ENCODE measurements at places on chromosomes 3 and 15.

- no peak for DNase-seq
These were observed 49.0 kb upstream of the EPHB3 start for GRCh38 chr3:184512621-184513020.

- DNase-seq: no peak
These were observed 33.9 kb downstream of the FEM1B start for GRCh38 chr15:68311464-68311835.

GRCh38 chr15:79593119-79593869, 161.2 kb downstream of the MINAR1 start:
- no peak for DNase-seq

DNA sequence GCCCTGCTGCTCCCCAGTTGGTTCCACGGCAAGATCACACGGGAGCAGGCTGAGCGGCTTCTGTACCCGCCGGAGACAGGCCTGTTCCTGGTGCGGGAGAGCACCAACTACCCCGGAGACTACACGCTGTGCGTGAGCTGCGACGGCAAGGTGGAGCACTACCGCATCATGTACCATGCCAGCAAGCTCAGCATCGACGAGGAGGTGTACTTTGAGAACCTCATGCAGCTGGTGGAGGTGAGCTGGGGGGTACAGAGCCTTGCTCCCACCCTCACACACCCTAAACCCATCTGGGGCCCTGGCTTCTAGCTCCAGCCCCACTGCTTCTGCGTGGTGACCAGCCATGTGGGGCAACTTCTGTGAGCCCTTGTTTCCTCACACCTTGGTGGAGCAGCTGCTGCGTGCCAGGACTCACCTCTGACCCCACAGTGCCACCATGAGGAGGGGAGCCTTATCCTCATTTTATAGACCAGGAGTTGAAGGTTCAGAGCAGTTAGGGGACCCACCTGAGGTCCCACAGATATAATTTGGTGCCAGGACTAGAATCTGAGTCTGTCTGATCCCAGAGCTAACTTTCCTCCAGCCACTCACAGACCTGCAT, 13.3 kb upstream of the LMAN1L start:
- no peak for DNase-seq

DNA sequence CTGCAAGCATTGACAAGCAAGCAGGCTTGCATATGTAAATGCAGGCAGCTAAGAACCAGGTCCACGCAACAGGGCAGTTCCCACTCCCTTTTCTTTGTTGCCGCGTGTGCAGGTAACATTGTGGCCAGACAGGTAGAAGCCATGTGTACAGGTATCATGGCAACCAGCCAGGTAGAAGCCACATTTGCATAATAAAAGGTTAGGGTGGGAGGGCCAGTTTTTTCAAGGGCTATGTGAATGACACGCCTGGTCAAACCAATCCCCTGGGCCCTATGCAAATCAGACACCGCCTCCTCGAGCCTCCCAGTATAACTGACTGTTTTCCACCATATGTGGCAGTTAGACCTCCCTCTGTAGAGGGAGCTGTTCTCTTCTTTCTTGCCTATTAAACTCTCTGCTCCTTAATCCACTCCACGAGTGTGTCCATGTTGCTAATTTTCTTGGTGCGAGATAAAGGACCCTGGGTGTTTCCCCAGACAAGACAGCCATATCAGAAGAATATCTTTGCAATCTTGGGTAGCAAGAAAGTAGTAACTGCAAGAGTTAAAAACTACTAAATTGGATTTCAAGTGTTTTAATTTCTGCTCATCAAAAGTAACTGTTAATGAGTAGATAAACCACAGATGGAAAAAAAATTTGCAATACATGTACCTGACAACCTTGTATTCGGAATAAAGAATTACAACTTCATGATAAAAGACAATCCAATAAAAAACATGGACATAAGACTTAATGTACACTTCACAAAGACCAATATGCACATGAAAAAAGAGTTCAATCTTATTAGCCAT, 21.8 kb downstream of the PCOLCE2 start:
- DNase-seq: no peak

GRCh38 chr3:46386205-46386604, 15.5 kb downstream of the CCR5 start:
- no peak for DNase-seq

DNA sequence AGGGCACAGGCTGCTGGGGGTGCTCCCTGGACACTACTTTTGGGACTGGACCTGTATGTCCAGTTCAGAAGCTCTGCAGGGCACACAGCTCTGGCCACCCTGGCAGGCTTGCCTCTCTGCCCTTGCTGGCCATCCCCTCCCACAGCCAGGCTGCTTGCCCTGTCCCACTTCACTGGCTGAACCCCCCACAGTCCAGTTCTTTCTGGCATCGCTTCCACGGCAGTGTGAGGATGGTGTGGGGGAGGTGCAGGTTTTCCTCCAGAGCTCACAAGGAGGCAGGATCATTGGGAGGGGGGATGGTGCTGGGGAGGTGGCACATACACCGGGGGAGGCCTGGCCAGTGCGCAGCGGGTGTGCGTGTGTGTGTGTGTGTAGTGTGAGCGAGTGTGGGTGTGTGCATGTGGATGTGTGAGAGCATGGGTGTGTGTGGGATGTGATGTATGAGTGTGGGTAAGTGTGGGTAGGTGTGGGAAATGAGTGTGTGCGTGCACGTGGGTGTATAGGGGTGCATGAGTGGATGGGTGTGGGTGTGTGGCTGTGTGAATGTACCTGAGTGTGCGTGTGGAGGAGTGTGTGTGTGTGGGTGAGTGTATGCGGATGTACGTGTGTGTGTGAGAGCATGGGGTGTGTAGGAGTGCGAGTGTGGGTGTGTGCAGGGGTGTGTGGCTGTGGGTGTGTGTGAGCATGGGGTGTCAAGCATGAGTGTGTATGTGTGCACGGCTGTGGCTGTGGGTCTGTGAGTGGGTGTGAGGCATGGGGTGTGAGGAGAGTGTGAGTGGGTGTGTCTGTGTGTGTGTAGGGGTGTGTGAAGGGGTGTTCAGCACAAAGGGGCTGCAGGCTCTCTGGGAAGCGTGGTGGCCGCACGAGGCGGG, 155.2 kb downstream of the NSMCE3 start:
- DNase-seq: no peak

DNA sequence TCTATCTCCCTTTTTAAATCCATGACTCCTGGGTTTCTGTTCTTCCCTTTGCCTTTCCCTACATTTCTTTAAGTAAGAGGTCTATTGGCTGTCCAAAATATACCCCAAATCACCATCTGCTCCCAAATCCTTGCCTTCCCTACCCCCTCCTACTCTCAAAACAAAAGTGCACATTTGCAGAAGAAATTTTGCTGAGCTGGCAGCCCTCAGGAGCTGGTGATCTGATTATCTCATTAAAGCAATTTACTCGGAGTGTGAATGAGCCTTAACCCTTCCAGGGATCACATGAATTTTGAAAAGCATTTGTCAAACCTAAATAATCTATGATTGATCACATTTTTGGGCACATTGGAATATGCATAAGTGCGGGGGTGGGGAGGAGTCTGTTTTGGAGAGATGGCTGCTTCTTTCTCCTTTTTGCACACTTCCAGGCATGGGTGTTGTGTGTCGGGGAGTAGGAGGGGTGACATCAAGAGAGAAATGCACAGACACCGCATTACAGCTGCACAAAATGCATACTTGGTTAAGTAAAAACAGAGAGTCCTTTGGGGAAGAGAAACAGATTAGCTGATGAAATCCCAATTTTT, 892.6 kb downstream of the TUSC7 start:
- no peak for DNase-seq

- DNase-seq: no peak
These were observed 50.4 kb downstream of the MCF2L2 start for GRCh38 chr3:183378008-183378407.

GRCh38 chr3:123499322-123499721, 50.4 kb upstream of the ADCY5 start:
- no peak for DNase-seq

DNA sequence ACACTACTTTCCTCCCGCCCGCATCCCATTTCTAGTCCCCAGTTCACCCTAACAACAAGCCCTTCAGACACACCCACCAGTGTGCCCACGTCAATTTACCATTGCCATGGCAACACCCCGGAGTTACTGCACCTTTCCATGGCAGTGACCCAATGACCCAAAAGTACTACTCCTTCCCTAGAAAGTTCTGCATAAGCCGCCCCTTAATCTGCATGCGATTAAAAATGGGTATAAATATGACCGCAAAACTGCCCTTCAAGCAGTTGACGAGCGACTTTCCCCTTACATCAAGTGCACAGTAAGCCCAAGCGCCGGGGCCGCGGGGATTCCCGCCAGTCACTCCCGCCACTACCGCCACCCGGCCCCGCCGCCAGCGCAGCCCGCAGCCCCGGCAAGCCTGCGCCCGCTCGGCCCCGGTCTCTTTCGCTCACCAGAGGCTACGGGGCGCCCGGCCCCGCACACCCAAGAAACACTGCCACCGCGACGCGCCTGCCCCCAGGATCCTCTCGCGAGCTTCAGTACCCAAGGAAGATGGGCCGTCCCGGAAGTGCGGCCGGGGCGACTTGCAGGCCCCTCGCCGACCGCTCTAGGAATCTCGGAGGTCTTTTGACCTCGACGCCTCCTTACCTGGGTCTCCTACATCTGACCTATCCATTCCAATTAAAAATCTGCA, 27.2 kb upstream of the ZNF502 start:
- no peak for DNase-seq

DNA sequence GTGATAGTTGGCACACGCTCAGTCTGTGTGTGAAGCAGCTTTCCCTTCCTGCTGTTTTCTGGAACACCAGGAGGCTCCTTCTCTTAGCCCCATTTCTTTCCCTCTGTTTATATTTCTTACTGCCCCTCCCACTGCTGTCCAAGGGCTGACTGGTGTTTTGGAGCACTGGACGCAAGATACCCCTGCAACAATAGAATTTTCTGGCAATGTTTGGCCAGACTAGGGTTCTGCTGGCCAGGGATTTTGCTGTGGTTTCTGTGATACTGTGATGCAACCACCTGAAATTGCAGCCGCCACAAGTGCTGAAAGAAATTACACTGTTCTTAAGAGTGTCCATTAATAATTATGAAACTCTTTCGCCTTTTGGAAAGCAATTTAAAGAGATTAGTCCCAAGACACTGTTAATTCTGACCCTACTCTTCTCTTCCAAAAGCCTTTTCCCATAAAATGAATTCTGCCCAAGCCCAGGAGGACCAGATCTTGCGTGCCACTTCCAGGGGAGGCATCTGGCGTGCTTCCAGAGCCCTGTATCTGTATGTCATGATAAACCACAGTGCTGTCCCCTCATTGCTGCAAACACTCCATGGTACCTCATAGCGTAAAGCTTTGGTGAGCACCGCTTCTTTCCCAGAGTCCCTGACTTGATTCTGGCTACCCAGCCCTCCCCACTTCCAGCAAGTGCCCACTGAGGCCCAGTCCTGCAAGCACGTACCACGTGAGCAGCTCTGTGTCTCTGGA, 159.4 kb upstream of the CHRM5 start:
- no peak for DNase-seq

GRCh38 chr15:101500865-101501551, 11.5 kb upstream of the PCSK6 start:
- DNase-seq: no peak

- no peak for DNase-seq
These were observed 75.7 kb downstream of the GMPS start for GRCh38 chr3:155946178-155946577.

GRCh38 chr3:147299656-147300055, 106.7 kb downstream of the ZIC4 start:
- DNase-seq: no peak

DNA sequence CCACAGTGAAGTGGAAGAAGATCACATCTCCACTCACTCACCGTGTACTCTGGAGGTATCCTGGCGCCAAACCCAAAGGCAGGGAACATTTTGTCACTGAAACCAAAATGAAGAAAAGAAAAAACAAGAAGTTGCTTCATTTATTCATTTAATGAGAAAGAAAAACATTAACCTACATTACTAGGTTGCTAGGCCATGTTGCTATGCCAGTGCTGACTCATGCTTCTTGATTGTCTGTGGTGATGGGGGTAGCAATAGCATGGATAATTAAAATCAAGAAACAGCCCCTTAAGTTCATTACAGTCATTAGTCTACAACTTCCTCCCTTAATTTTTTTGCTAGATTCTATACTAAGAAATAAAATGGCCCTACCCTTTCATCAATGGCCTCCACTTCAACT, 52.7 kb upstream of the MRPL3 start:
- no peak for DNase-seq

- DNase-seq: no peak
These were observed 84.9 kb downstream of the HMG20A start for GRCh38 chr15:77505556-77505955.

GRCh38 chr3:177777699-177778098, 580.4 kb upstream of the TBL1XR1 start:
- DNase-seq: no peak

DNA sequence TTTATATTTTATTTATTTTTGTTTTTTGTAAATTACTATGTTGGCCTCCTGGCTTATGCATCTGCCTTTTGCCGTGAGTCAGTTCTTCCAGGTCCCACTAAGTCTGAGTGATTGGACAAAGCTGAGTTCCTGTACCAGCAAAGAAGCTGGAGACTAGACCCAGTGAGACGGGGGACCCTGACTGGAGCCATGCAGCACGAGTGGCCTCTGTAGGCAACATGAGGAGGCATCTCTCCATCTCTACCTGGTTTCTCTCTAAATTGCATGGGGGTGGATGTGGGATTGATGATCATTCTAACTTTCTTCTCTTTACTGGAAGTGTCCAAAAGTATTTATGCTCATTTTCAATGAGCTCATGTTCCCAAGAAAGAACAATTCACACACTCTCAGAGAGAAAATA, 155.3 kb upstream of the MRPL3 start:
- no peak for DNase-seq

DNA sequence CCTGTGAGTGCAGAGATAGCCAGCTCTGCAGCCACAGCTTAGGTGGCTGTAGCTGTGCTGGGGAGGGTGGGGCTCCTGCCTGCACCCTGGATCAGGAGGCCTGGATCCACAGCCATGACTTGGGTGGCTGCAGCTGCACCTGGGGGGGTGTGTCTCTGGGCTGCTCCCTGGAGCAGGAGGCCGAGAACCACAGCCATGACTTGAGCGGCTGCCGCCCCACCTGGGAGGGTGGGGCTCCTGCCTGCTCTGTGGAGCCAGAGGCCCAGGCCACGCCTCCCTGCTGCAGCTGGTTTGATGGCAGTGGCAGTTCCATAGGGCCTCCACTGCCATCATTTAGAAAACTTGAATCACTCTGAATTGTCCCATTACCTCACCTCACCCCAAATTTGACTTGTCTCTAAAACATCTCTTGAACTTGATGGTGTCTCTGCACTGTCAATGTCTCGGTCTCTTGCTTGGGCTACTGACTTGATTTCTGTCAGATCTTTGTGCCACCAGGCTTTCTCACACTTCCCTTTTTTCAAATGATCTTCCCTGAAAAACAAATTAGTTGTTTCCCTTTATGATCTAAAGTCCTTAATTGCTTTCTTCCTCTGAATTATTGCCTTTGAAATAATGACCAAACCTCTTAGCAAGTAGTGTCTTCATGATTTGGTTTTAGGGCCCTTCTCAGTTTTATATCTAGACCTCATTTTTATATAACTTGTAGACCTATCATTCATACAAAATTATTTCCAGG, 313.2 kb upstream of the MME start:
- no peak for DNase-seq

GRCh38 chr3:157477441-157477840, 25.8 kb downstream of the VEPH1 start:
- no peak for DNase-seq

GRCh38 chr3:150255413-150255812, 152.7 kb upstream of the TSC22D2 start:
- DNase-seq: no peak

- no peak for DNase-seq
These were observed 32.7 kb downstream of the UBXN7 start for GRCh38 chr3:196399485-196399945.

GRCh38 chr3:20235796-20236195, 49.8 kb upstream of the SGO1 start:
- no peak for DNase-seq

Measured in SK-N-MC (cell line).